ENCODE measurements at places on chromosomes 16 and 17.

DNA sequence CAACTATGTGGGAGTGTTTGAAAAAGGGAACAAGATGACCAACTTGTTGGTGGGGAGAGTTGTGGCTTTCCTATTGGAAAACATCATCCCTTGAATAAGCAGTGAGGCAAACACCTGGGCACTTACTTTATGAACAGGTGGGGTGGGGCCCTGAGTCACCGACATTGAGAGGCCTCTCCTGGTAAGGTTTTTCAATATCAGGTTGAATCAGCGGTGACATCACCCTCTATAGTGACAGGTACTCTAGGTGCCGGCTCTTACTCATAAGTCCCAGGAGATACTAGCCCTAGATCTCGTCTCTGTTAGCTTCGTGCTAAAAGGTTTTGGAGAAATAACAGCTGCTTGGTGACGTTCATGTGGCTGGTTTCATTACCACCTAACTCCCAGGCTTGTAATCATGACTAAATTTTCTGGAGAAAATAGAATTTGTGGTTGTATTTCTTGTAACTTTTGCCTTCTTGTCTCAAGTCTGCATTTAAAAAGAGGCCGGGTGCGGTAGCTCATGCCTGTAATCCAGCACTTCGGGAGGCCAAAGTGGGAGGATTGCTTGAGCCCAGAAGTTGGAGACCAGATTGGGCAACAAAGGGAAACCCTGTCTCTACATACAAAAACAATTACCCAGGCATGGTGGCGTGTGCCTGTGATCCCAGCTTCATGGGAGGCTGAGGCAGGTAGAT, 19.3 kb downstream of the CDH1 start:
- peak; percentile 30 for DNase-seq

DNA sequence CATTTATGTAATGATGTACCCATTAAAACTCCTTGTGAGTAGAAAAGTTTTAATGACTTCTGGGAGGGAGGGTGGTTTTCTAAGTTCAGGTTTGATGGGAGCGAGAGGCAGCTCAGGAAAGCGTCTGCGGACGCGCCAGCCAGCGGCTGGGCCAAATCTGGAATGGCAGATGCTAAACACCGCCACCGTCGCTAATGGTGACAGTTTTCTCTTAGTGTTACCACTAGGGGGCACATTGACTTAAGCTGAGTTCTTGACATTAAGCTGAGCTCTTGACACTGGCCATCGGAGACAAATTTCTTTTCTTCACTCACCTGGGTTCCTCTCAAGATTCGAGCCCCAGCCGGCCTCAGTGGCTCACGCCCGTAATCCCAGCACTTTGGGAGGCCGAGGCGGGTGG, 6.7 kb downstream of the TRPV1 start:
- DNase-seq: peak; percentile 35

DNA sequence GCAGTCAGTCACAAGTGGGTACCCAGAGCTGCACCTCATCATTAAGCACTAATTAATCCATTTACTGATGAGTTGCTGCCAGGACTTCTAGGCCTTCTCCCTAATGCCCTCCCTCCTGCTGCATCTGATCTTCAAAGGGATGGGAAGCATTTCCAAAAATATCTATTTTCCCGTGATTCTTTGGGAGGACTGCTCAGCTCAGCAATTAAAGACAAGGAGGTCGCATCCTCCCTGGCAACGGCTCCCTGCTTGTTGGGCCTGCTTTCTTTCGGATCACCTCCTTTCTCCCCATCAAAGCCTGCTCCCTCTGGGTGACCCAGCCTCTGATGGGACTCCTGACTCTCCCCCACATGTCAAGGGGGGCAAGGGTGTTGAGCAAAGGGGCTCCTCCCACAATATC, 26.0 kb upstream of the SPPL2C start:
- no peak for DNase-seq

GRCh38 chr17:6753006-6753445, 2.8 kb upstream of the XAF1 start:
- DNase-seq: no peak

DNA sequence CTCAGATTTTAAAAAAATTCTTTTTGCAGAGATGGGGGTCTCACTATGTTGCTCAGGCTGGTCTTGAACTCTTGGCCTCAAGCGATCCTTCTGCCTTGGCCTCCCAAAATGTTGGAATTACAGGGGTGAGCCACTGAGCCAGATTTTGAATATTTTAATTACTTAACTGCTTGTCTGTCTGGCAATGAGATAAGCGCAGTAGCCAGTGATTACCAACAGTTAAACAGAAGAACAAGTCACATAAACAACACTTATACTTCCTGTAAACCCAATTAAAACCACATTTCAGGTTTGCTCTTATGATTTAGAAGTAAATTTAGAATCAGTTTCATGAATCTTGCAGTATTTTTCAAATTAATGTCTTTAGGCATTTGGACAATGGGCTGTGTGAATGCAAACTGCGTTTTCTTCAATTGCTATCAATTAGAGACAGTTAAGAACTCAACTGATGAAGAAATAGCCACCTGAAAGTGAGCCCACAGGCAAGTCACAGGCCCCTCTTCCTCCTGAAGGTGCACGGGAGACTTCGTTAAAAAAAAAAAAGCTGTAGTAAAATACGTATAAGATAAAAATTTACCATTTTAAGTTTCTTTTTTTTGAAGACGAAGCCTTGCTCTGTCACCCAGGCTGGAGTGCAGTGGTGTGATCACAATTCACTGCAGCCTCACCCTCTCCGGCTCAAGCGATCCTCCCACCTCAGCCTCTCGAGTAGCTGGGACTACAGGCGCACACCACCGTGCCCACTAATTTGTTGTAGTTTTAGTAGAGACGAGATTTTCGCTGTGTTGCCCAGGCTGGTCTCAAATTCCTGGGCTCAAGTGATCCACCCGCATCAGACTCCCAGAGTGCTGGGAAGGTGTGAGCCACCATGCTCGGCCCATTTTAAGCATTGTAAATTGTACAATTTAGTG, 73.0 kb downstream of the PITPNC1 start:
- no peak for DNase-seq

- DNase-seq: no peak
These were observed 435.3 kb downstream of the HAPSTR1 start for GRCh38 chr16:9526791-9527190.

GRCh38 chr16:57648581-57649442, 19.3 kb upstream of the ADGRG3 start:
- DNase-seq: peak; percentile 81

DNA sequence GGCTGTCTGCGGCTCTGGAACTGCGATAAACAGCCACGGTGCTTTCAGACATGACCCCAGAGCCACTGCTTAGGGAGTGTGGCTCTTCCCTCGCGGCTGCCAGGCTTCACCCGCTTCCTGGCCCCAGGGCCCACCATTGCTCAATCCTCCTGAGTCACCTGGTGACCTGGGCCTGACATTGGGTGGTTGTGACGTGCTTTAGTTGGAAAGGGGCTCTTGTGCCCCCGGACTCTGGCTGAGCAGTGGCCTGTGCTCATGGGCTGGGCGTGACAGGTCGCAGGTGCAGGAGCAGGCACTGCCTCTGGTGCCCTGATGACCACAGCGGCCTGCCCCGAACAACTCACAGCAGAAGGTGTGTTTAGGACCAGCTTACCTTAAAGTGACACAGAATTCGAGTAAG, 8.6 kb upstream of the NUDT16L1 start:
- DNase-seq: no peak

- DNase-seq: no peak
These were observed 27.6 kb downstream of the NMT1 start for GRCh38 chr17:45088741-45089140.

DNA sequence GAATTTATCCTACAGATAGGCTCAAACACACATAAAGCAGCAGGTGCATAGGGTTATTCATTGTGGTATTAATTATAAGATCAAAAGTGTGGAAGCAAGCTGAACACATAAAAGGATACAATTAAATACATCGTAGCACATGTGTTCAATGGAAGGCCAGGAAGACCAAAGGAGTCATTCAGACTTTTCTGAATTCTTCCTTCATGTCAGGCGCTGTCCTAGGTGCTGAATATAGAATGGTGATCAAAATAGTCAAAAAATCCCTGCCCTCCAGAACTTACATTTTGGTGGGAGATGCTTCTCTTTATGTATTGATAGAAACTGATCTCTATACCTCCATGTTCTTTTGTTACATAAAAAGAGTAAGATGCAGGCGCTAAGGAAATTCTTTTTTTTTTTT, 439.0 kb upstream of the ASIC2 start:
- no peak for DNase-seq

GRCh38 chr17:76900723-76901122, 32.5 kb downstream of the MGAT5B start:
- no peak for DNase-seq

- no peak for DNase-seq
These were observed 112.0 kb downstream of the LITAF start for GRCh38 chr16:11474617-11475291.

Measured in CD4-positive, alpha-beta T cell (primary cell).